Nephron progenitor cell (in vitro differentiated cells): ENCODE measurements at places on chromosomes 3 and 15.

- no peak for DNase-seq
Measured at GRCh38 chr15:76084256-76084655, 24.5 kb downstream of the TMEM266 start.

GRCh38 chr15:66789029-66790025 lies 87.3 kb downstream of the SMAD6 start:
- DNase-seq: no peak

DNA sequence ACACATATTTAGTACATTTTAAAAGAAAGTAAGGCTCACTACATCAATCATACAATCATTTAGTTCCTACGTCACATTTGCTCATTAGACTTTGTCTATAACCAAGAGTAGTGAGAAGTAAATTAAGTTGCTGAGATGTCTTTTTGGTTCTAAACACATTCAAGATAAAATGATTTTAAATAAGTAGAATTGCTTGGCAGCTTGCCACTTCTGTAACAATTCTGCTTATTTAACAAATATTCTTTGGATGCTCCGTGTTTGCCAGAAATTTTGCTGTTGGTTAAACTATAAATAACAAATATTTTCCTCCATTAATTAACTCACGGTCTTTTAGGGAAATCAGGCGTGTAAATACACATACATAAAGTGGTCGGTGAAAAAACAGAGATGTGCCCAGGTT lies 18.3 kb downstream of the SUCNR1 start:
- no peak for DNase-seq

GRCh38 chr3:167898091-167898490 lies 162.6 kb downstream of the SERPINI1 start:
- no peak for DNase-seq

GRCh38 chr15:79496838-79497237 lies 64.7 kb downstream of the MINAR1 start:
- DNase-seq: no peak

GRCh38 chr15:40091861-40092255 lies 16.8 kb downstream of the BMF start:
- DNase-seq: no peak

DNA sequence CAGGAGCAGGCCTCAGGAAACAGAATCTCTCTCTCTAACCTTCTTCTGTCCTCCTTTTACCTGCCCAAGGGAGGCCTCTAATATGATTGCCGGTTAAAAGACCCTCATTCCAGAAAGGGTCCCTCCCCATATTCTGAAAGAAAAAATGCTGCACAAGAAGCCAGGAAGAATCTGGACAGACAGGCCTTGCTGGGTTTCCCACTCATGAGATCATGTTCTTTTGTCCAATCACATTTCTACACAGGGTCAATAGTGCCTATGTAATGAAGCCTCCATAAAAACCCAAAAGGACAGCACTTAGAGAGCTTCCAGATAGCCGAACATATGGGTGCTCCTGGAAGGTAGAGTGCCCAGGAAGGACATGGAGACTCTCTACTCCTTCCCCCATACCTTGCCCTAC lies 146.0 kb downstream of the MYO9A start:
- no peak for DNase-seq

DNA sequence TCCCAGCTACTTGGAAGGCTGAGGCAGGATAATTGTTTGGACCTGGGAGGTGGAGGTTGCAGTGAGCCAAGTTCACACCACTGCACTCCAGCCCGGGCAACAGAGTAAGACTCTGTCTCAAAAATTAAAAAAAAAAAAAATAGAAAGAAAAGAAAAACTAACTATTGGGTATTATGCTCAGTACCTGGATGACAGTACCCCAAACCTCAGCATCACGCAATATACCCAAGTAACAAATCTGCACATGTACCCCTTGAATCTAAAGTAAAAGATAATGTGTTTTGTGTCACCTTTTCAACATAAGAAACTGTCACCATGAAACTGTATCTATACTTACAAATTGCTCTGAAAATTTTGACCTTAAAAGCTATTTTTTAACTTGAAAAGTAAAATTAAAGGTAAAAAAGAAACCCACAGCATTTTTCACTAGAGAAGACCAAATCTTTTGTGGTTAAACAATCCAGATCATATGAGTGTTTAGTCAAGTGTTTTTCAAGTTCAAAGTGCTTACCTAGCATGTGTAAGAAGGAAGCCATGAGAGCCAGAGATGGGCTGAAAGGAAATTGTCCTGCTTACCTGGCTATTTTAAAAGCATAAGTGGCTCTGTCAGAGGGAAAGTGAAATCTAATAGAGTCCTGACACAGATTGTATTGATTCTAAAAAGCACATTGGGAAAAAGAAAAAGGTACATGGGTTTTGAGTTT lies 50.5 kb downstream of the MYO1E start:
- DNase-seq: no peak

- DNase-seq: no peak
Measured at GRCh38 chr3:29452934-29453283, 172.0 kb downstream of the RBMS3 start.

DNA sequence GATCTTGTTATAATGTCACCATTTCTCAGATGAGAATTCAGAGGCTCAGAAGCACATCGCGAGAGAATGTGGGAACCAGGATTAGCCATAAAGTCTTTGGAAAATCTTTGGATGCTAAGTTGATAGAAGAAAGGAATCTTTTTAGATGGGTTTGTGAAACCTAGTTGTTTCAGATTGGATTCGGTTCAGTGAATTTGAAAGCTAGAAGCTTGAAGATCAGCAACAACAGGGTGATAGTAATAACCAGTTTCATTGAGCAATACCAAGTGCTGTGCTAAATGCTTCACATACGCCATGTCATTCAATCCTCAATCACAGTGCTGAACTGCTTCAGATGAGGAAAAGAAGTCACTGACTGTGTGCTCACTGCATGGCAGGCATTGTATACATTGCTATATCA lies 47.4 kb upstream of the MITF start:
- no peak for DNase-seq

GRCh38 chr3:47978386-47978785 lies 37.8 kb downstream of the MAP4 start:
- DNase-seq: no peak

- DNase-seq: no peak
Measured at GRCh38 chr3:30162579-30162978, 443.8 kb upstream of the TGFBR2 start.

- no peak for DNase-seq
Measured at GRCh38 chr3:122794483-122794778, 438 bp upstream of the SLC49A4 start.

DNA sequence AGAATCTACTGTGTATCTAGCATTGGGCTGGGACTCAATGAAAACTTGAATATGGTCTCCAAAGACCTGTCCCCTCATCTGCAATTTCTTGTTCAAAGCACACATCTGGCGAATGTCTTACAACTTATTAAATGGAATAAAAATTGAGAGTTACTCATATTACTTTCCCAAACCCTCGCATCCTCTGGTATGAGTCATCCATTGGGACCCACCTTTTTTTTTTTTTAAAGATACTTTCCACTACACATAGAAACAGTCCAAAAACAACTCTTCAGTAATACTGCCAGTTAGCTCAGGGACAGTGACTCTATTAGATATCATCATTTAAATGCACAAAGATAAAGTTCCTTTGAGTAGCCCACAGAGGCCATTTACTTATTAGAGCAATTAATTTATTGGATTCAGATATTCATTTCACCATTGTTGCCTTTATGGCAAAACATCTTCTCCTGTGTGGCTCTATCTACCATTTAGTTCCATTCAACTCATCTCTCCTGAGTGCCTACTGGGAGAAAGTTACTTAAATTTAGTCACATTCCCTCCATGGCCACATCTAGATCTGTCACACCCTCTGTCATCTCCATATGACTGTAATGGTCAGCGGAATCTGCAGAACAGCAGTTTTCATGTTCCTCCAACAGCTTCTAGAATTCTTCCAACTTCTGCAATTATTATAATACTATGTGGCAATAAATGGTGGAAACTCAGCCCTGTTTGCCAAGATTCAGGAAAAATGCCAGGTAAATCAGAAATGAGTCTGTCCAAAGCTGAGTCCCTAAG lies 77.9 kb upstream of the ARHGEF3 start:
- no peak for DNase-seq

GRCh38 chr3:31421314-31422048 lies 111.2 kb upstream of the STT3B start:
- no peak for DNase-seq

- no peak for DNase-seq
Measured at GRCh38 chr3:126952261-126952982, 30.5 kb upstream of the PLXNA1 start.

DNA sequence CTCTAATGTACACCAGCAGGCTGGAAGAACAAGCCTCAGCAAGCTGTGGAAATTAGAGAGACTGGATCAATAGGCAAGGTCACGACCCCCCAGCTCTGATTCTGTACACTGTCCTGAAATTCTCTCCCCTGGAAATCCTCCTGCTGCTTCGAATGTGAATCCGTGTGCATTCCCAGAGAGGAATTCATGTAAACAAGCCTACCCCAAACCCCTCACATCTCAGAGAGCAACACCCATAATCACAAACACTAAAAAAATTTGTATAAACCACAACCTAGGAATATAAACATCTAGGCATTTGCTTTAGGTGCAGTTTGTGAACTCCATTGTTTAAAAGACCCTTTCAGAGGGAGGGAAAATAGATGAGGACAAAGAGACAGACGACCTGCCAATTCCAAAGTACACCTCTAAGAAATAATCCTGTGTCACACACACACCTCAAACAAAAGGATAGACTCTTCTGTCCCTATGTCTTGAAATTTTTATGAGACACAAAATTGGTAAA lies 325.2 kb downstream of the WDR72 start:
- no peak for DNase-seq

DNA sequence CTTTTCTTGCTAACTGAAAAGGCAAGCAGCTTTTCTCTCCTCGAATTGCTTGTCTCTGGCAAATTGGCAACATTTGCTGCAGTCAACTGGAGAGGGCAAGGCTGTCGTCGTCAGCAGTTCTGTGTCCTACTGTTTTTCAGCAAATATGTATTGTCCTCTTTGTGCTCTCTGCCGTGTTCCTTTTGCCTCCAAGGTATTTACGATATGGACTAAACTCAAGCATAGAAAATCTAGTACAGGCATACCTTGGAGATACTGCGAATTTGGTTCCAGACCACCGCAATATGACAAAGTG lies 558 bp upstream of the SLC30A4 start:
- DNase-seq: no peak

GRCh38 chr3:126342991-126343648 lies 14.1 kb downstream of the KLF15 start:
- peak; percentile 42 for DNase-seq

- no peak for DNase-seq
Measured at GRCh38 chr3:61684386-61684785, 123.0 kb downstream of the PTPRG start.

DNA sequence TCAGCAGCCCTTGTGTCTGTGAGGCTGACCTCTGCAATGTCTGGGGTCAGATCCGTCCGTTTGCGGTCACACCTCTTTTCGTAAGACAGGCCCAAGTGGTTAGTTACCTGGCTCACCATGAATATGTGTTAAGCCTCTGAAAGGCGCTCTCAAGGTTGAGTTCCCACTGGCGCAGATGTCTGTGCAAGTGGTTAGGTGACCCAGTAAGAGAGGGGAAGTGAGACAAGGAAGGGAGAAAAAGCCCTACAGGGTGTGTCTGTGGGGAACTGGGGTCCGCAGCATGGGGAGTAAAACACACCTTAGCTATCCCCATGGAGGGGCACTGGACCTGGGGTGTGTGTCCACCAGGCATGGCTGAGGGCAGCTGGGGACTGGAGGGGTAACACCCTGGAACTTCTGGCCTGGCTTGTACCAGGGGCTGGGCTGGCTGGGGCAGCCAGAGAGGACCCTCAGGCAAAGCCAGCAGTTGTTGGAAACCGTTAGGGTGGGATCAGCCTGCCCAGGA lies 391.6 kb upstream of the PROK2 start:
- DNase-seq: no peak

DNA sequence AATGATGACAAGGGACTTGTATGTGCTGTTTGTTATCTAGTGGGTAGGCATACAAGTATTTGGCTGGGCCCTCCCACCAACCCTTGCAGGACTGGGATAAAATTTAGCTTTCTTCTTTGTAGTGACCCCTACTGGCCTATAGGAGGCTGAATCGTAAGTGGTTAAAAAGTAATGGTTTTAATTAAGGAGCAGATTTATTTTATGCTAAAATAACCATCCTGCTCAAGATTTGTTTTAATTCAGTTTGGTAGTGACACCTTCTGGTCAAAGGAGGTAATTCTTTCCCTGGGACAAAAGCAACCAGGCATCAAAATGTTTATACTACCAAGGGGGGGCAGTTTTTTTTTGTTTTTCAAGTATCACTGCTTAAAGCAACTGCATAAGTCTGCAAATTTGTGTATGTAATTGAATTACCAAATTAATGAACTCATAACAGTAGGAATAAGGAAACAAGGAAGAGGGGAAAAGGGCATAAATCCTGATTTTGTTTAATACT lies 70.7 kb downstream of the TOP2B start:
- DNase-seq: no peak

GRCh38 chr3:25447285-25447684 lies 19.2 kb downstream of the RARB start:
- DNase-seq: no peak

DNA sequence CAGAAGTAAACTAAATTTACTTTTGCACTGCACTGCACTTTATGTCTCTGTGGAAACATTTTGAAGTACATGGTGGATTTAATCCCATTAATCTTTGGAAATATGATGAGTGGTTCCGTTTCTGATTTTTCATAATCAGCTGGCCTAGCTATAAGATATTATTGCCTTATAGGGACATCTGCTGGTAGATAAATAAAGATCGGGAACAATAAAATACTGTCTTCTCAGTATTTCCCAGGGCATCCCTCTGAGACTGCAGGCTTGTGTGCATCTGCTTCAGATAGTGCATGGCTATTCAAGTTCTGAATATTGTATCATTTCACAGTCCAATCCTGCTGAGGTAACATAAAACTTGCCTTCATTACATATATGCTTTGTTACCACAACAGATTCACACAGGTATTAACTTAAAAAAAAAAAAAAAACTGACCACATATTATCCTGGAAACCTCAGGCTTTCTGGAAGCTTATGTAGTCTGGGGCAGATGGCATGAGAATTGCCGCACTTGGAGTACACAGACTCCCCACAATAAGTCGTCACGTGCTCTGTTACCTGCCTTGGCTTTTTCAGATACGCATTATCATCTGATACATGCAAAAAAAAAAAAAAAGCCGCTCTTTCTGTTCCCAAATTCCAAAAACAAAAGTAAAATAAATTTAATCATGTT lies 330.8 kb upstream of the AGTR1 start:
- DNase-seq: no peak

GRCh38 chr15:29034151-29034550 lies 148.4 kb downstream of the APBA2 start:
- no peak for DNase-seq

DNA sequence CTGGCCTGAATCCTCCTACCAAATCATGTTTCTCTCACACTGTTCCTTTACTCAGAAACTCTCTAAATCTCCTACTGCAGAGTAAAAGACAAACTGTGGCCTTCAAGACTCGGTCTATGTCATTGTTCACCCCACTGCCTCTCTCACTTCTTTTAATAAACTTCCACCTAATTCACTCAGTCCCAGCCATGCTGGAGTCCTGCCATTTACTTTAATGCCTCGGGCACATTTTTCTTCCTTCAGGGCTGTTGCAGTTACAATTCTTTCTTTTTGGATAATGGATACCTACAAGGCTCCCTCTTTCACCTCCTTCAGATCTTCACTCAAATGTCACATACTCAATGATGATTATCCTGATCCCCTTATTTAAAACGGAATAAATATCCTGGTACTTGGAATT lies 955.6 kb downstream of the ROBO1 start:
- no peak for DNase-seq
